Stimulated activated CD8-positive, alpha-beta memory T cell treated with anti-CD3 and anti-CD28 coated beads, Interleukin-2, amount 100 ng/mL, for 1 hour (primary cell): ENCODE measurements at places on chromosomes 11 and 22.

DNA sequence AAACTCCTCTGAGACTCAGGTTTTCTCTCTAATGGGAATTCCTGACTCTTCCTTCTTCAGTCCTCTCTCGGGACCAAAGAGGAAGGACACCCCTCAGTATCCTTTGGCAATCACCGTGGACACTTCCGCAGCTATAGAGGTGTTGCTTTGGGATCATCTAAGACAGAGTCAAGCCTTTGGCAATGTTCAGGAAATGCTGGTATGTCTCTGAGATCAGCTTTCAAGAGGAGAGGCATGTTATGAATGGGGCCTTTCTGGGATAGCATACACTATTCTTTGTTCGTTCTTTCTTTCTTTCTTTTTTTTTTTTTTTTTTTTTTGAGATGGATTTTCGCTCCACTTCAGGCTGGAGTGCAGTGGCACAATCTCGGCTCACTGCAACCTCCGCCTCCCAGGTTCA lies 14.2 kb upstream of the OLFML1 start:
- DNase-seq = no peak

- DNase-seq = no peak
Observed at GRCh38 chr11:13955971-13956421, 6.5 kb upstream of the SPON1 start.

DNA sequence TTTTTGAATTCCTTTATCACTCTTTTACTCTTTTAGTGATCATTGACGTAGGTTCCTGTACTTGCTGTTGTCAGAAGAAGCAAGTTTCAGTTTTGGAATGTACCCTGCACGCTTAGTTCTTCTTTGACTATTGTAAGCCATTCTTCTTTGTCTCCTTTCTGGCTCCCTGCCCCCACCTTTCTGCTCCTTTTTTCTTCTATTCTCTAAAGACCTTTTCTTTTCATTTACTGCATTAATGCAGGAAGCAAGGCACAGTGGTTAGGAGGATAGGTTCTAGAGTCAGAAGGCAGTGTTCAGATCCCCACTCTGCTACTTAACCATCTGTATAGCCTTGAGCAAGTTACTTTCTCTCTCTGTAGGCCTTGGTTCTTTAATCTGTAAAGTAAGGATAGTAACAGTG lies 33.7 kb upstream of the RAG2 start:
- DNase-seq = no peak

DNA sequence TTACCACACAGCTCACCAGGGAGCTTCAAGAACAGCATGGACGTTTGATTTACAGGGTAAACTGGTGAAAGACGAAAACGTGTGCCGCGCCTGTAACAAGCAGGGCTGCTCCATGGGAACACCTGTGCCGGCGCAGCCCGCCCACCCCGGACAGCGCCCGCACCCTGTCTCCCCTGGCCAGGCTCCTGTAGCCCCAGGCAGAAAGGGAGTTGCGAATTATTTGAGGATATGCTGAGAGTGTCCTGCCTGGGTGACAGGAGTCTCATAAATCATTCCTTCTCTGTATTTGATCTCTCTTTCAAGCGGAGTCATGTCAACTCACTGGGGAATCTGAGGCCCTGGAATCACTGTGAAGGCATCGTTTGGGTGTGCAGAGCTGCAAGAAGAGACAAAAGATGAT lies 804.3 kb downstream of the OPCML start:
- no peak for DNase-seq

GRCh38 chr22:29037340-29037932 lies 24.2 kb downstream of the C22orf31 start:
- DNase-seq = no peak

- no peak for DNase-seq
Observed at GRCh38 chr11:105670811-105671210, 60.9 kb downstream of the GRIA4 start.

DNA sequence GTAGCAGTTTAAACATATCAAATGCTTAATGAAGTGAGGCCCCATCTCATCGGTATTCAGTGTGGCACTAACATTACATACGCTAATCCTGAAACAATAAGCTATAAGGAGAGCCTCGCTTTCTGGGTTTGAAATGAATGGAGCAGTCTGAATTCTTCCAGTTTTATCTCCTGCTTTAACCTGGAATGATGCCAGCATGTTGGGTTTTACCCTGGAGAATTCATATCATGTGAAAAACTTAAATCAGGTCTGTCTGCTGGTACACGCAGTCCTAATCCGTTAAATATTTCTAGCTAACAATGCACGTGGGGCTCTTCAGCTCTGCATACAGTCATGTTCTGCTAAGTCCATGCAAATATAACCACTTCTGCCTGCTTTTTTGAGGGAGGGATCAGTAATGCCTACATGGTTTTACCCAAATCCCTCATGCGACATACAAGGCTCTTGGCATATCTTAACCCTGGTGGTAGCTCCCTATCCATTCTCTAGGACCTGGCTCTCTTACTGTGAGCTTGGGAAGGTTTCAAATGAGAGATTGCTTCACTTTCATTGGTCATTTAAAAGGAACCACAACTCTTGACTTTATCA lies 92.7 kb downstream of the COMMD9 start:
- DNase-seq = no peak
